ENCODE measurements at places on chromosomes 12 and 14.

GRCh38 chr12:65086236-65086635 is 34.9 kb downstream of the WIF1 start:
- DNase-seq: no peak

GRCh38 chr14:68309616-68310015 is 483.3 kb downstream of the ZFP36L1 start:
- DNase-seq: no peak

GRCh38 chr14:92217936-92218335 is 96.2 kb downstream of the CPSF2 start:
- DNase-seq: no peak

DNA sequence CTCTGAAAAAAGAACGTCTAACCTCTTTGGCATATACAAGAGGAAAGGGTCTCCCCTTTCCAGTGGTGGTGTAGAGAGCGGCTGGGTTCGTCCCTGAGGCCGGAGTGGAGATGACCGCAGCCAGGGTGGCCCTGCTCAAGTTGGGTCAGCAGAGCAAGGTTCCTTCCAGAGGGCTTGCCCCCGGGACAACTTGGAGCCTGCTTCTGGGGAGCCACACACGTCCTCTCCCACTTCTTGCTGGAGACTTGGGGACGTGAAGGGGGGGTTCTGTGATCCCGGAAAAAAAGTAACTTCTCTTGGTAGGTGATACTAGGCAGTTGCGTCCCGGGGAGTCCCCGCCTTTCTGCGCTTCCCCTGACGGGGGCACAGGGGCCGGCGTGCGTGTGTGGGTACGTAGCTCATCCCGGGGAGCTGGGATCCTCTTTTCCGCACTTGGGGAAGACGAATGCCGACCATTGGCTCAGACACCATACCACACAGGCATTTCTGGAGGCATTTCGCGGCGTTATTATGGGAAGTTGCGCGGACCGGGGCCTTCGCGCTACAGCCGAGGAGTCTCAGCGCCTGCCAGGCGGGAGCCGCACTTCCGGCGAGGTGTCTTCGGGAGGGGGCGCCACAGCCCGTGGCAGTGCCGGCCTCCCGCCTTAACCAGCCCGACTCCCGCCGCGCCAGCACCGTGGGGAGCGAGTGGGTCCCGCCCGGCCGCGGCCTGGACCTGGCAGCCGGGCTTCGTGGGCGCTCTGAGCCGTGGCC is 14.8 kb upstream of the PAX9 start:
- no peak for DNase-seq

GRCh38 chr14:68969278-68970033 is 9.6 kb downstream of the ACTN1 start:
- DNase-seq: no peak

GRCh38 chr12:78239544-78239943 is 408.9 kb downstream of the NAV3 start:
- no peak for DNase-seq

DNA sequence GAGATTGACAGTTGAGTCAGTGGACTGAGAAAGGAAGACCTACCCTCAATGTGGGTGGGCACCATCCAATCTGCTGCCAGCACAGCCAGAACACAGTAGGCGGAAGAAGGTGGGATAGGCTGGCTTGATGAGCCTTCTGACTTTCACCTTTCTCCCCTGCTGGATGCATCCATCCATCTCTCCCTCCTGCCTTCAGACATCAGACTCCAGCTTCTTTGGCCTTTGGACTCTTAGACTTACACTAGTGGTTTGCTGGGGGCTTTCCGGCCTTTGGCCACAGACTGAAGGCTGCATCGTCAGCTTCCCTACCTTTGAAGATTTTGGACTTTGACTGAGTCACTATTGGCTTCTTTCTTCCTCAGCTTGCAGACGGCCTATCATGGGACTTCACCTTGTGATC is 456.5 kb upstream of the MIS18BP1 start:
- DNase-seq: no peak

GRCh38 chr12:12784911-12785814 is at the start of gene APOLD1:
Gene APOLD1 (plus strand): TSS chr12:12785659. CDS start chr12:12785692, 33 bp downstream.
- no peak for DNase-seq

DNA sequence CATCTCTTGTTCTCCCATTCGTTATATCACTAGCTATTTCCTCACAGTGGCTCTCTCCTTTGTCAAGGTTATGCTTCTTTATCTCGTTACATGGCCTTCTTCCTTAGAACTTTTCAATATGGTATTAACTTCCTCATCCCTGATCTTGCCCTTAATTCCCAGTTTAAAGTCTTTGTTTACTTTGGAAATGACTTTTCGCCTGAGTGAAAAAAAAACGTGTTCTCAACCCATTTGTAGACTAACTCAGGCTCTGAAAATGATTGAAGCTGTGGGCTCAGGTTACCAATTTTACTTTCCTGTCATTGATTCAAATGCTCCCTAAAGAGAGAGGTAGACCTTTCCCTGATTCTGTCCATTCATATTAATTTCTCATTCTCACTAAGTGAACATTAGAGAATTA is 135.2 kb downstream of the NUBPL start:
- no peak for DNase-seq

DNA sequence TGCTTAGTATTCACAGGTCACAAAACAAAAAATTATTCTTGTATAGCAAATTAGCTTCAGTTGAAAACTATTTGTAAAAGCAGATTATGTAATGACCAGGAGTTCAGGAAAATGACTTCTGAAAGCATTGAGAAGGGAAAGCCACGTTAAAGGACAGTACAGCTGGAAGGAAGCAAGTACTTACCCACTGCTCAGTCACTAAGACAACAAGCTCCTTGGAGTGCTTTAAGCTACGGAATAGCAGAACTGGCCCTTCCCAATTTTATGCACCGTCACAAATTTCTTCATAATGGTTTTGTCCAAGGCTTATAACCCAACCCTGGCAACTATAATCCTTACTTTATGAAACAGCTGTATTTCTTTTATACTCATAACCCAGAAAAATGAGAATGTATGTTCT is 13.0 kb upstream of the SNAPC1 start:
- no peak for DNase-seq

DNA sequence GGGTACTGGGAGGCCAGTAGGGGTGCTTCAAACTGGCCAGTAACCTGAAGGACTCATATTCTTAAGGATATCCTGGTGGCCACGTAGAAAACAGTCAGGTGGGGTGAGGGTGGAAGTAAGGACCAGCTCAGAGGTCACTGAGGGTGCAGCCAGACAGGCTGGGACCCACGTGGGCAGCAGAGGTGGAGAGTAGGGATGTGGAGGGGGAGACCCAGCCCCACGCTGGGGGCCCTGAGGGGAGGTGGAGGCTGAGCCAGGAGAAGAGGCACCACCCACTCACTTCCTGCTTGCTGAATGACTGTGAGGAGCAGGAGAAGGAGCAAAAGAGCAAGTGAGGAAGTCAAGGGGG is 12.6 kb upstream of the SERPINA3 start:
- DNase-seq: no peak

DNA sequence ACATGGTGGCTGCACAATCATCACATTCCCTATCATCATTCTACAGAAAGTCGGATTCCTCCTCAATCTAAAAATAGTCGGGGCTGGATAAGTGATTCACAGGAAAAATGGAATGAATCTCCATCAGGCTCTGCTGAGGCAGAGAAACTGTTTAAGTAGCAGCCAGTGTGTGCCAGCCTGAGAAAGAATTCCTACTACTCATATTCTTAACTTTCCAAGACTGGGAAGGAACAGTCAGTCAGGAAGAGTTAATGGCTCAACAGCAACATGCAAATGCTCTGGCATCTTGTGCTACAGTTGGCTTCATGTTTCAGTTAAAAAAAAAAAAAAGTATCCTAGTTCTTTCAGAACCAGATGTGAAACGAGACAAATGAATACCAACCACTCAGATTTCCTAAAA is 187.0 kb downstream of the GRIP1 start:
- DNase-seq: no peak

GRCh38 chr12:130978785-130979184 is 25.1 kb downstream of the ADGRD1 start:
- DNase-seq: no peak

- no peak for DNase-seq
Measured at GRCh38 chr14:90467501-90467900, 70.7 kb downstream of the CALM1 start.

DNA sequence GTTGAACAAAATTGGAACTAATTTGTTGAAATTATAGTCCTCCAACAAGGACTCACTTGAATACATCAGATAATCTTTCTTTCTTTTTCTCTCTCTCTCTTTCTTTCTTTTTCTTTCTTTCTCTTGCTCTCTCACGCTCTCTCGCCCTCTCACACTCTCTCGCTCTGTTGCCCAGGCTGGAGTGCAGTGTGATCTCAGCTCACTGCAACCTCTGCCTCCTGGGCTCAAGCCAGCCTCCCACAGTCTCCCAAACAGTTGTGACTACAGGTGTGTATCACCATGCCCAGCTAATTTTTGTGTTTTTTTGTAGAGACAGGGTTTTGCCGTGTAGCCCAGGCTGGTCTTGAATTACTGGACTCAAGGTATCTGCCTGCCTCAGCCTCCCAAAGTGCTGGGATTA is 22.8 kb downstream of the WDR20 start:
- DNase-seq: no peak

GRCh38 chr12:89384050-89384758 is 31.9 kb upstream of the DUSP6 start:
- no peak for DNase-seq

GRCh38 chr12:52235822-52236361 is 2.8 kb downstream of the KRT7 start:
- no peak for DNase-seq

DNA sequence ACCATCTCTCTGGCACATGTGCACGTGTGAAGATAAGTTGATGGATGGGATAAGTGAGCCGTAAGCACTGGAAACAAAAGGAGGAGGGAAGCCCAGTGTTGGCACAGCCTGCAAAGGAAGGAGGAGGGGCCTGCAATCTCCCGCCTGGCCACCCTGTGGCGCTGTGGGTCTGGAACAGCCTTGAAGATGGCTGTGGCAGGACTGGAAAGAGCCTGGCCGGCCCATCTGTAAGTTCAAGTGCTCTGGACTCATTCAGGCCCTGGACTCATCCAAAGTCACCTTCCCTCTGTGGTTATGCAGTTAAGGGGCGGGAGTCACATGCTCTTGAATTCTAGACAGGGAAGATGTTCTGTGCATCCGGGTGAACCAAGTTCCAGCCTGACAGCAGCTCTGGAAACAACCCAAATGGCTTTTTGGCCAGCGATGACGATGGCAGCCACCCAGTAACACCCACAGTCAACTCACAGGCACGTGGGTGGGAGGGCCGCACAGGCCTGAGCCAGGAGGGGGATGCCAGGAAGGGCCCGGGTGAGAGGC is 50.4 kb downstream of the CHGA start:
- no peak for DNase-seq

GRCh38 chr12:52839436-52840105 is 5.5 kb upstream of the KRT79 start:
- DNase-seq: no peak

GRCh38 chr14:52878469-52878868 is 72.4 kb downstream of the FERMT2 start:
- DNase-seq: no peak

All from CD8-positive, alpha-beta memory T cell (primary cell).